ENCODE measurements at places on chromosomes 6 and 20.

- no peak for DNase-seq
Observed at GRCh38 chr20:10672624-10673127, 1.1 kb downstream of the JAG1 start.

GRCh38 chr6:145380186-145380585 lies 355.1 kb downstream of the EPM2A start:
- DNase-seq: no peak

GRCh38 chr6:30157999-30158398 lies 3.0 kb downstream of the TRIM10 start:
- no peak for DNase-seq

- no peak for DNase-seq
Observed at GRCh38 chr20:59434960-59435359, 134.5 kb downstream of the EDN3 start.

DNA sequence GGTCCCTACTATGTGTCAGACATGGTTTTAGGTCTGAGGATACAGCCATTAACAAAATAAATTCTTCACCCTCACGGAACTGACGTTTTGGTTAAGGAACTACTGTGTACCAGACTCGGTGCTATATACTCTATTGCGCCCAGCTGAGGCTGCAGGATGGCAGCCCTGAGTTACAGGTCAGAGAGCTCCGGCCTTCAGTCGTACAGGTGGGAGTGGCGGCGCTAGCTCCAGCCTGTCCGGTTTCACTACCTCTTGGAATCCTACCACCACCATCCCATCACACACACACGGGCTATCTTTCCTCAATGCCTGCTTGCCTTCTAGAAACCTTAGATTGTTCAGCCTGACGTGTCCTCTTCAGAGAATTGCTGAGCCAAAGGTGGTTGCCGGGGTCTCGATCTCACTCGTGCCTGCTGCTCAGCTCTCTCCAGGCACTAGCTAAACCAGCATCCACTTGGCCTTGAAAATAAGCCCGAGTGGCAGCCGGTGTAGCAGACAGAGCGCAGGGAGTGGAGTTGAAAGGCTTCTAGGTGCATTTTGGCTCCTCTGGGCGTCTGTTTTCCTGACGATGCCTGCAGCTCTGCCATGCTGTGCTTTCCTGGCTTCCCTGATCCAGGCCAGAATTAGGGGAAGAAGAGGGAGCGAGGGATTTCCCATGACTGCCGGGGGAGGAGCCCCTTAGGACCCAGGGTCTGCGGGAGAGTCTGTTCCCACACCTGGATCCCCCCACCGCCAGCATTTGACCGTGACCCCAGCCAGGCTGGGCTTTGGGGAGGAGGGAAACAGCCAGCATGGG lies 1.1 kb upstream of the TCF15 start:
- peak; percentile 61 for DNase-seq

GRCh38 chr6:168007592-168008338 lies 10.3 kb downstream of the KIF25 start:
- DNase-seq: peak; percentile 71

DNA sequence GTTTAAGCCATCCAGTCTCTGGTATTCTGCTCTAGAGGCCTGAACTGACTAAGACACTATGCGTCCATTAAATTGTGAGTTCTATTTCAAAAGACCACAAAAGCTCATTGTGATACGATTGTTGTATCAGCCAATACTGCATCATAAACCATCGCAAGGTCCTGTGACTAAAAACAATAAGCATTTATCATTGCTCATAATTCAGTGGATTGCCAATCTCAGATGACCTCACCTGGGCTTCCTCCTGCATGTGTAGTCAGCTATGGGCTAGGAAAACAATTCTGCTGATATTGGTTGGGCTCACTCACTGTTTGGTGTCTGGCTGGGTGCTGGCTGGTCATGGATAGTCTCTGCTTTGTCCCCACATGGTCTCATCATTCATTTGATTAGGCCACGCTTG lies 592.7 kb upstream of the BTBD3 start:
- DNase-seq: no peak

DNA sequence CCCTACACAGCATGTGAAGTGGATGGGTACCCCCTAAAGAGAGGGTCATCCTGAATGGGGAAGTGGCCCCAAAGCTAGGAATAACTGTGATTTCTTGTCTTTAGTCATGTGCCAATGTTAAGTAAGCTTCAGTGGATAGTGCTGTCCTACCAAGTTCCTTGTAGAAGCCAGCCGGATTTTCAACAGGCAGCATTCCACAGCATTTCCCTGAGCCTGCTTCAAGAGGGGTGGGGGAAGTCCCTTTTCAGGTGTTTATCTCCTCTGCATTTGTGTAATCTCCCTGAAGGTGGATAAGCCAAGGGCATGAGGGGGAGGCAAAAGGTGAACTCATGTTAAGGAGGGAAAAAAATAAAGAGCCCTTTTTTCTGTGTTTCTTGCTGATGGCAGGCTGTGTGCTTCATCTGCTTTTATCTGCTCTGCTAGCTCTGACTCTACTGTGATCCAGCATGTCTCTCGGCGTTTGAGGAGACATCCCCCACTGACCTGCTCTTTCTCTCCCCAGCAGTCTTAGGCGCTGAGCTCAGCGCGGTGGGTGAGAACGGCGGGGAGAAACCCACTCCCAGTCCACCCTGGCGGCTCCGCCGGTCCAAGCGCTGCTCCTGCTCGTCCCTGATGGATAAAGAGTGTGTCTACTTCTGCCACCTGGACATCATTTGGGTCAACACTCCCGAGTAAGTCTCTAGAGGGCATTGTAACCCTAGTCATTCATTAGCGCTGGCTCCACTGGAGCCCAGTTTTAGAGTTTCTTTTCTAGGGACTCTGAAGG lies 1.9 kb downstream of the EDN1 start:
- peak; percentile 64 for DNase-seq

GRCh38 chr6:126873351-126873750 lies 245.1 kb upstream of the RSPO3 start:
- DNase-seq: no peak

- peak; percentile 38 for DNase-seq
Observed at GRCh38 chr6:163717106-163717764, 302.7 kb downstream of the QKI start.

GRCh38 chr20:9514461-9515213 lies at the start of gene LAMP5:
LAMP5 (plus strand) TSS chr20:9514590; CDS start chr20:9514853, 263 bp downstream.
- peak; percentile 75 for DNase-seq

GRCh38 chr6:130752267-130752666 lies 74.9 kb upstream of the SMLR1 start:
- no peak for DNase-seq

DNA sequence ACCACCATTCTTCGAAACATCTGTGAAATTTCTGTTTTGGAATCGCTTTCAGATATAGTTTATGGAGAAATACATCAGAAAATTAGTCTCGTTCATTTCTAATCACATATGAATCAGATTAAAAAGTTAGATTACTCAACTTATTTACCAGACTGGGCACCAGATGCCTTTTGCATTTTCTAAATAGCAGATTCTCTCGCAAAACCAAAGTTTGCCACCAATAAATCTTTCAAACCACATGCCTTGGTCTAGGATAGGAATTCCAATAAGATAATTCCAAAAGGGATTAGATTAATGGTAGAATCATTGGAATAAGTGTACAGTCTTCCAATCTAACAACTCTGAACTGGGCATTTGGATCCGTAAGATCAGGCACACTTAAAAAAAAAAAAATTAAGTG lies 160.4 kb upstream of the TAB2 start:
- DNase-seq: no peak

All from ELF-1 (cell line).